ENCODE measurements at places on chromosomes 2 and 18.

DNA sequence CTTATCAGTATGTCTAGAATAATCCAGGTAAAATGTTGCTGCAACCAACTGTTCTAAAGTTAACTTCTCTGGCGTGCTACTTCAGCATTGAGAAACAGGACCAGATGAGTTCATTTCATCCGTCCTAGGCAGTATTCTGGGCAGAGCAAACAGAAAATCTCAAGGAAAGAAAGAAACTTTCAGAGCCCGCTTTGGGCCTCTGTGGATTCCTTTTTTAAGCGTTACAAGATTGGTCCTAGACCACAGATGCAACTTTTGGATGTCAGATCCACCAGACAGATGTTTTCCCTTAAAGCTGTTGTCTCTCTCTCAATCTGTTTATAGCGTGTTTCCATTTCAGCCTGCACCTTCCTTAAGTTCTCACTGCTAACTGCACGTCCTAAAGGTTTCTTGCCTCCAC lies 75.0 kb downstream of the BCL2 start:
- no peak for DNase-seq

DNA sequence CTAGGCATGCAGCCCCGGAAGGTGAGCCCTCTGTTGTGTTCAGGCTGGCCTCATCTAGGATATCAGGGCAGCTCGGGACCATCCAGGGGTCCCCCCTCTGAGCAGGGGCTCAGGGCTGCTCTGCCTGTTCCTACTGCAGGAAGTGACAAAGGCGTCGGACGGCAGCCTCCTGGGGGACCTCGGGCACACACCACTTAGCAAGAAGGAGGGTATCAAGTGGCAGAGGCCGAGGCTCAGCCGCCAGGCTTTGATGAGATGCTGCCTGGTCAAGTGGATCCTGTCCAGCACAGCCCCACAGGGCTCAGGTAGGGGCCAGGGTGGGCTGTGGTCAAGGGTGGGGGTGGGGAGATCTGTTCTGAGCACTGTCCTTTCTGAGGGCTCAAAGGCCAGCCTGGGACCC lies 13.1 kb downstream of the KCNIP3 start:
- no peak for DNase-seq

- DNase-seq = no peak
These were observed 1.3 kb upstream of the CLIP4 start for GRCh38 chr2:29113891-29114321.

- DNase-seq = no peak
These were observed 20.1 kb upstream of the YES1 start for GRCh38 chr18:832085-832681.

GRCh38 chr2:228352048-228352447 lies 170.6 kb upstream of the SPHKAP start:
- no peak for DNase-seq

GRCh38 chr2:231292472-231293134 lies 94.2 kb downstream of the ARMC9 start:
- no peak for DNase-seq

DNA sequence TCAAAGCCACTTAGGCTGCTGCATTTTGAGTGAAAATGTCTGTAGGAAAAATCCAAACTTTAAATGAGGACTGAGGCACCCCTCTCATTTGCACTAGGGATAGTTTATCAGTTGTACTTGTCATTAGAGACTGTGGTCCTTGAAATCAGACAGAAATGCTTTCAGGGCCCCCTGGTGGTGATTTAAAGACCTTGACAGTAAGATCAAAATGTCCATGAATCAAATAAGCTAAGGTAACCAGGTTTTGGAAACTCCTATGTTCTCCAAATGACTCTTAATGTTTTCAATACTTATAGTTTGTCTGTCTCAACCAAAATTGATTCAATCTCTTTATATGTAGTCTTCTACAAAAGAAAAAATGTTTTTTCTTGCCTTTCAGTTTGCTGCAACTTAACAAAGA lies 28.8 kb upstream of the DDX18 start:
- DNase-seq = peak; percentile 68

Measured in Kasumi-1 (cell line).